ENCODE measurements at places on chromosomes 16 and 17.
A peak's percentile ranks its signal among the peaks of the same experiment; 100 is the strongest.

DNA sequence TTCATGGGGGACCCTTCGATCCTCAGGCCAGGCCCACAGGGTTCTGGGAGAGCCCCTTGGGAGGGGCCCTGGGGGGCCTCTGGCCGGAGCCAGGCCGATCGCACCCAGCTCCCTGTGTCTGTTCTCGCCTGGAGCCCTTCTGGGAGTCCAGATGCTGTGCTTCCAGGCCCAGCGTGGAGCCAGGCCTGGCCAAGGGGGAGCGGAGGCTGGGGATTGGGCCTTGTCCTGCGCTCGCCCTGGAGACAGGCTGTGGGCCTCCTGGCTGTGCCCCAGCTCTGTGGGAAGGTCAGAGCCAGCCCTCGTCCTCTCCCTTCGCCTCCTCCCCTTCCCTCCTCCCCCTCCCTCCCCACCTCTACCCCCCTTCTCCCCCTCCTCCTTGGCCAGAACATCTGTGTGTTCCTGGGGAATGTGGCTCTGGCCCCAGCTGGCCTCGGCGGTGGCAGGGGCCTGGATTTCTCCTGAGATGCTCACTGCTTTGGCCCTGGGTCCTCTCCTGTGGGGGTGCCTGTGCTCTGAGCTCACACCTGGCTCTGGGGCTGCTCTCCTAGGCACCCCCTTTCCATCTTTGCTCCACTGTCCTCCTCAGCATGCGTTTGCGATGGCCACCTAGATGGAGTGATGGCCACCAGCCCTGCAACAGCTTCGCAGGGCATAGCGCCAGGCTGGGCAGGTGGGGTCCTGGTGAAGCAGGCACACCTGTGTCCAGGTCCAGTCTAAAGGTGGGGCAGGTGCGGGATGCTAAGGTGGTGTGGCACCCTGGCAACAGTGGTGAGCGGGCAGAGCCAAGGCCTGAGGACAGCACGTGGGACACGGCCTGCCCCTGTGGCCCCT lies 90.6 kb upstream of the CIBAR2 start:
- peak; percentile 81 for DNase-seq

DNA sequence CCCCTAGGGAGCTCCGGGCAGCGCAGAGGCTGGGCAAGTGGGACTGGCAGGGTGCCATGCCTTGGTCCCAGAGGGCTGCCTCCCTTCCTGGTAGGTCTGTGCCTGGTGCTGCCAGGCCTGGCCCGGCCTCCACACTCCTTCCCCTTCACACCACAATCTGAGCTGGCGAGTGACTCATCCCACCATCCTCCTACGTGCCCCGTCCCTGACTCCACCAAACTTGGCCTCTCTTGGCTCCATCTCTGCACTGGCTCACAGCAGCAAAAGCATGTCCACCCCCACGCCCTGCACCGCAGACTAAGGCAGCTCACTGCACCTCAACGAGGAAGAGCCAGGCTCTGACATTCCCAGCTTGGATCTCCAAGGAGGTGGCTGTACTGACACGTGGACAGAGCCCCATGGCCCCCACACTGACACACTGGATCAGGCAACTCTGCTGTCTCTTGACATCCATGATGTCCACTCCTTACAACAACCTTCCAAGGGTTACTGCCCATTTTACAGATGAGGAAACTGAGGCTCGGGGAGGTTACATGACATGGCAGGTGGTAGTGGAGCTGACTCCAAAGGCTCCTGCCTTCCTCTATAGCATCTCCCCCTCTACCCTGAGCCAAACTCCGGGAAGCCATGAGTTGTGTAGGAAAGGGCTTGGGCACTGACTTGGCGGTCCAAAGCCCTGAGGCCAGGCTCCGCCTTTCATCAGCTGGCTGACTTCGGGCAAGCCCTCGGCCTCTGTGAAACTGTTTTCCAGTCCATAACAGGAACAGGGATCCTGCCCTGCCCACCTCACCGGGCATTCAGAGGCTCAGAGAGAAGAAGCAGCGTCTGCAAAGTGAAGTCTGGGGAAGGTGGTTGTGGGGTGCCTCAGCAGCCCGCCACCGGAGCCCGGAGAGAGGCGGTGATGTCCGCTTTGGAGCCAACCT lies 20.1 kb upstream of the KRT19 start:
- no peak for DNase-seq

DNA sequence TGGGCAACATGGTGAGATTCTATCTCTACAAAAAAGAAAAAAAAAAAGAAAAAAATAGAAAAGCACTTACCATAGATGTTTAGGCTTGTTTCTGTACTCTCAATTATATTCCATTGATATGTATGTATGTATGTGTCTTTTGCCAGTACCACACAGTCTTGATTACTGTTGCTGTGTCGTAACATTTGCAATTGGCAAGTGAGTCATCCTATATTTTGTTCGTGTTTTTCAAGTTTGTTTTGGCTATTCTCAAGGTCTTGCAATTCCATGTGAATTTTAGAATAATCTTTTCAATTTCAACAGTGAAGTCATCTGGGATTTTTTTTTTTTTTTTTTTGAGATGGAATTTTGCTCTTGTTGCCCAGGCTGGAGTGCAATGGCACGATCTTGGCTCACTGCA lies 19.3 kb downstream of the SPECC1 start:
- no peak for DNase-seq

DNA sequence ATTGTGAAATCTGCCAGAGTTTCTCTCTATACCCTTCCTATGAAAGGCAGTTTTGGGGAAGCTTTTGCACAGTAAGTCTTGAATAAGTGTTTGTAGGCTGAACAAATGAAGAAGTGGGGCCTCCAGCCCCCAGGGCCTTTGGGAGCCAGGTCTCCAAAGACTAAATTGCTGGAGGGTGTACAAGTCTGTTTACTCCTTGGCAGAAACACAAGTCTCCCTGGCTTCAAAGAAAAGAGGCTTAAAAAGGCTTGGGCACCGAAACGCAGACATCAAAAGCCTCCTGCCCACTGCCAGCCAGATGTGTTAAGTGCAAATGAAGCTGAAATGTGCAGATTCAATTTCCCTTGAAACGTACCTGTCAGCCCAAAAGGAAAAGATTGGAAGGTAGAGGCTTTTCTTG lies 146.3 kb downstream of the TMEM132E start:
- no peak for DNase-seq

DNA sequence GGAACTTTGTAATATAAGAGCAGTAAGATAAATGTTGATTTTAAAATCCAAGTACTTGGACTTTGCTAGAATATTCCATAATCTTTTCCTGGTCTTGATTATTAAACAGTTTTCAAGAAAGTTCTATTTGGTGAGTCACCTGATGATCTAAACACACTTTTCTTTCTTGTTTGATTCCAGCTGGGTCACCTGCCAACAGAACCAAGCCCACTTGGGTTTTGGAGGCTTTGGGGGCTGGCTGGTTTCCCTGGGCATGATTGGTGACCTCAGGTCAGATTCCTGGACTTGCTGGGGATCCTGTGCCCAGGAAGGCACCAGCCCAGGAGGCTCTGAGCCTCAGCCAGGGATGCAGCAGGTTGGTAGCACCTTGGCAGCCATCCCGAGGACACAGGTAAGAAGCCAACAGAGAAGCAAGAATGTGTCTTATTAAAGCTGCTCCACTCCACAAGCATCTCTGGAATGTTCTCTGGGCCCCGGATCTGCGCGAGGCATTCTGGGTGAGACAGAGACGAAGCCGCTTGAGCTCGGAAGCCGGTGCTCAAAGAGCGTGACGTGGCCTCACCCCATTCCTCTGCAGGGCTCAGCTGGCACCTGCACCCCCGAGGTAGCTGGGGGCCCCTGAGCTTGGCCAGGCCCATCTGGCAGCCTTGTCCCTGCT lies 3.1 kb upstream of the TEX19 start:
- DNase-seq = no peak

- no peak for DNase-seq
Measured at GRCh38 chr17:47232465-47232864, 21.2 kb upstream of the ITGB3 start.

DNA sequence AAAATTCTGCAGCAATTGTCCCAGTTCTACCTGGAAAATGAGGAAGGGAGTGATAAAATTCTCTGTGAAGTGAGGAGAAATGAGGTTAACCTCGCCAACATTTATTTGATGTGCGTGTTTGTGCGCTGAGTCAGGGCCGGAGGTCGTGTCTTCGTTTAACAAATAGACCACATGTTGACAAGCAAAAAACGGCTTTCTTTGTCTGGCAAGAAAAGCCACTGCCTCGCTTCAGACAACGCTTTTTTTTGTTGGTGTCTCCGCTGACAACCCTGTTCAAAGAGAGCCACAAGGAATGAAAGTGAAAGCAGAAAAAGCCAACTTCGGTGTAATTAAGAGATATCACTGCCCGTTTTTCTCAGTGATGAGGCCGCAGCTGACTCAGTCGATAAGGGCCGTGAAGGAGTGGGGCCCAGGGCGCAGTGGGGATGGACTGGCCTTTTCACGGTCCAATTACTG lies 510.6 kb downstream of the CDH13 start:
- DNase-seq = no peak

DNA sequence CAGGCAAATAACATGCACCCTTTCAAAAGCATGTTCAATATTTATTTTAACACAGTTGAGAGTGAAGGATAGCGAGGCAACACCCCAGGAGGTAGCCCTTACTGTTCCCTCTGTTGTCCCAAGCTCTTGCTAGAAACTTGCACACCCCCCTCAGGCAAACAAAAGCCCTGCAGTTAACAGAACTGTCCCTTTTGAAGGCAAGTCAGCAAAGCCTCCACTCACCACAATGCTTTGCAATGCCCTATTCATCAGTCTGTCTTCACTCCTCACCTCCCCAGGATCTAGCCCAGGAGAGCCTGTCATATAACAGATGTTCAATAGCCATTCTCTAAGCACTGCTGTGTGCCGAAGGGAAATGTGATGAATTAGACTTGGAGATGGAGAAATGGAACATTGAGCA lies 3.5 kb upstream of the CNEP1R1 start:
- peak; percentile 59 for DNase-seq

DNA sequence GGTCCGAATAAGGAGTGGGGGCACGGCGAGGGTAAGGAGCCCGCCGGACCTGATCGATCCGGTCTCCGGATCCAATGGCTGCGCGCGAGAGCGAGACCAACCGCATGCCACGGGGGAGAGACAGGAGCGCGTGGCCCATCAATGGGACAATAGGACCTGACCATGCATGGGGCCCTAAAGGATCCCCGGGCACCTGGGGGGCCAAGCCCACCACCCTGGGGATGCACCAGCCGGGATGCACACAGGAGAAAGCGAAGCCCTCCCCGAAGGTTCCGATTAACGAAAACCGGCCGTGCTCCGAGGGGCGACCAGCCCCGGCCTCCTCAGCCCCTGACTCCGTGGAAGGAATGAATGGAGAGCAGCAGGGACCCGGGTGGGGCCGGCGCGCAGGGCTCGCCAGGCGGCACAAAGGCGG lies 525 bp downstream of the JPT1 start:
- DNase-seq = peak; percentile 16

- no peak for DNase-seq
Measured at GRCh38 chr17:79890706-79891105, 51.5 kb upstream of the CBX4 start.

GRCh38 chr17:69269131-69269998 lies 40.7 kb upstream of the ABCA10 start:
- DNase-seq = no peak

GRCh38 chr17:35627417-35627816 lies 40.3 kb downstream of the AP2B1 start:
- no peak for DNase-seq

DNA sequence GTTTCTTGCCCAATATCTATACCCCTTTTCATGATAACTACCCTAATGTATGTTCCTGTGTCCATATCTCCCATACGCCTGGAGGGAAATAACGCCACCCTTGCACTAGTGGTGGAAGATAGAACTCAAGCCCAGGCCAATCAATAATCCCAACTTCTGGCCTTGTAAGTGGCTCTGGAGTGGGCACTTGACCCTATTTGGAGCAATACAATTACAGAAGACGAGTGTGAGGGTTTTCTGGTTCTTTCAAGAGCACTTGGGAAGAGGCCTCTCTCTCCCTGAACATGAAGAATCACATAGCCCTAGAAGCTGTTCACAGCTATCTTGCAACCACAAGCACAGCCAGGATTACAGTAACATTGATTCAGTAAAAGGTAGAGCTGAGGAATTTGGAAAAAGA lies 217.9 kb downstream of the RAB11FIP4 start:
- no peak for DNase-seq

- DNase-seq = peak; percentile 75
Measured at GRCh38 chr17:7004398-7005253, 7.8 kb upstream of the RNASEK start.

DNA sequence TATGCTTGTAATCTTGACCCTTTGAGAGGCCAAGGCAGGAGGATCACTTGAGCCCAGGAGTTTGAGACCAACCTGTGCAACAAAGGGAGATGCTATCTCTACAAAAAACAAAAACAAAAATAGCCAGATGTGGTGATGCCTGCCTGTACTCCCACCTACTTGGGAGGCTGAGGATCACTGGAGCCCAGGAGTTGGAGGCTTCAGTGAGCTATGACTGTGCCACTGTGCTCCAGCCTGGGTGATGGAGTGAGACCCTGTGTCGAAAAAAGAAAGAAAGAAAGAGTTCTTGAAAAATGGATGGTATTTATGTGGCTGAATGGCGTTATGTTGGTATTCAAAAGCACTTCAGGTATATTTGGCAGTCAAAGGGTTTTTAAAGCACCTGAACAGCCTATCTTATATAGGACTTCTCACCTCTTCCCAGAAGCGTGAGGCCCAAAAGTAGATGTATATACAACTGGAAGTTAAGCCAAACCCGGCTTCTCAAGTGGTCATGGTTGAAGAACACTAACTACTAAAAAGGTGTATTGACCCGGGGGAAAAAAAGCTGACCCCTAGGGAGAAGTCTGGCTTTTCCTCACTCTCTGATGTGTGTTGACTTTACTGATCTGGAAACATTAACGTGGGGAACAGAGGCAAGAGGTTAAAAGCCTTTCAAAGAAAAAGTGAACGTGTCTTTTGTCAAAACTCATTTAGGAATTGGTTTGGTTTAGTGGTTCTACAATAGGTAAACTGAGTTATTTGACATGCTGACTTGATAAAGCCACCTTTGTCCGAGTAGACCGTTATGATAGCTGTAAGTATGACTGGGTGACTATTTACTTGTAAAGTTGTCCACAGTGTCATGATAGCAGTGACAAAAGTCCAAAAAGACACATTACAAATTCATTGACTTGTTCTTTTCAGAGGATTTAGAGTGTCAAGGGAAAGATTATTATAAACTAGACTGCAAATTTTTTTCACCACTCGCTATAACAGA lies 183.4 kb downstream of the IRX3 start:
- no peak for DNase-seq

DNA sequence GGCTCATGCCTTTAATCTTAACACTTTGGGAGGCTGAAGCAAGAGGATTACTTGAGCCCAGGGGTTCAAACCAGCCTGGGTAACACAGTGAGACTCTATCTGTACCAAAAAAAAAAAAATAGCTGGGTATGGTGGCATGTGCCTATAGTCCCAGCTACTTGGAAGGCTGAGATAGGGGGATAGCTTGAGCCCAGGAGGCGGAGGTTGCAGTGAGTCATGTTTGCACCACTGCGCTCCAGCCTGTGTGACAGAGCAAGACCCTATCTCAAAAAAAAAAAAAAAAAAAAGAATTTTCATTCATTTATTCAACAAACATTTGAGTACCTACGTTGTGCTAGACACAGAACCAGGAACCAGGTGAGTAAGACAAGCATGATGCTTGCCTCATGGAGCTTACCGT lies 73.6 kb upstream of the MRTFB start:
- no peak for DNase-seq

DNA sequence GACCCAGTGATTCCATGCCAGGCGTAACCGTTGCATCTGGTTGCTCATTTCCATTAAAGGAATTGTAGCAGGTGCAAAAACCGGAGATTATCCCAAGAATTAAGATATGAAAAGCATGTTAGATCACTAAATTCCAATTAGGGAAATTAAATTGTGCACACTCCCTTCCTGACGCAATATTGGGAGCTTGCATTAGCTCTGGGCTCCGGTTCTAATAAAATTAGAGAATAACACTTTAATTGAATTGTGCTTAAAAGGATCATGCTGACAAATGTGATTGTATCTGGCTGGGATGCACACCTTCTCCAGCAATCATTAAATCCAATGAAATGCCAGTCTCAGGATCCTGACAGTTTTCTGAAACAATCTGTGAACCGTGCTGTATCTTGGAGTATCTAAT lies 38.1 kb downstream of the IRX5 start:
- DNase-seq = no peak

Measured in iPS-NIHi11 (cell line).